ELF-1 (cell line): ENCODE measurements at places on chromosomes 12 and 14.

DNA sequence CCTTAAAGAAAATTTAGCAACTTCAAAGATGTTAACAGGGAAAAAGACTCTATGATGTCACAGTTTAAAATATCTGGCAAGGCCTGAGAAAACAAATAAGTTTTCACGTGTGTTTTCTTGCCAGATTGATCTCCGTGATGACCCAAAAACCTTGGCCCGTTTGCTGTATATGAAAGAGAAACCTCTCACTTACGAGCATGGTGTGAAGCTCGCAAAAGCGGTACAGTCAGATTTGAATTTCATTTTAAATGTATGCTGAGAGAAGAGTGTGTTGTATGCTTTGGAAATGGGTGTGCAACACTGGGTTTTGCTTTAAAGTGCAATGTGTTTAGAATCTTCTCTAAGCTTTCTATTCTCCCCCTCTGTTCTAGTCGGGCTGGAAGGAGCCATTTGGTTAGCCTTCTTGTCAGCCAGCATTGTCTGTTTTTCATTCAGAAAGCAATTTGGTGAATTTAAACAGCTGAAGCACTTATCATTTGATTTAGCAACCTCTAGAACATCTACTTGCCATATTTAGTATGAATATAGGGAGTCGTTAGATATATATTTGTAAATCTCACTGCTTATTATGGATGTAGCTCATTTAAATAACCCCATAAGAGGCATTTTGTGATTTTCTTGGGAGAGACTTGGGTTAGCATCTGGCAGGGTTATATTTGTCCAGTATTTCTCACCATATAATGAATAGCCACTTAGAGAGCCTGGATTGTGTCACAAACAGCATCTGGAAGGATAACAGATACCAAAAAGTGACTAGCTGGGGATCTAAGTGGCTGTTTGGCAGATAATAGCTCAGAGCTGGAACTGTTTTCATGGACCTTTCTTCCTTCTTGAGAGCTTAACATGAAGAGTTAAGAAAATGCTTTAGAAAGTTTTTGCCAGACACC is 35.5 kb downstream of the GPHB5 start:
- DNase-seq, result peak; percentile 17

GRCh38 chr12:116074686-116075085 is 202.8 kb downstream of the MED13L start:
- DNase-seq, result no peak

DNA sequence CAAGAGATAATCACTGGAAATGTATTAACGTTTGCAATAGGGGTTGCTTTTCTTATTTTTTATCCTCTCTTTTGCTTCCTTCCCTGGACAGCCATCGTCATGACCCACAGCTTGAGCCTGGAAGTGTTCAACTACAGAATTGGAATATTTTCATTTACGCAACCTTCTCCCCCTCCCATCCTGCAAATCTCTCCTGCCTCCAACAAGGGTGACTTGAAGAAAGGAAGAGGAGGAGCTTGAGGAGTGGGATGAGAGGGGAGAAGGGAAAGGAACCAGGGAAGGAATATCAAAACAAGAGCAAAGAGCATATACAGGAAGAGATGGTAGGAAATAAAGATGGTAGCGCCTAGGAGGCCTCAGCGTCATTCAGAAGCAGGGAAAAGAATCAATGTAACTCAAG is 1.6 kb upstream of the MANSC4 start:
- no peak for DNase-seq

DNA sequence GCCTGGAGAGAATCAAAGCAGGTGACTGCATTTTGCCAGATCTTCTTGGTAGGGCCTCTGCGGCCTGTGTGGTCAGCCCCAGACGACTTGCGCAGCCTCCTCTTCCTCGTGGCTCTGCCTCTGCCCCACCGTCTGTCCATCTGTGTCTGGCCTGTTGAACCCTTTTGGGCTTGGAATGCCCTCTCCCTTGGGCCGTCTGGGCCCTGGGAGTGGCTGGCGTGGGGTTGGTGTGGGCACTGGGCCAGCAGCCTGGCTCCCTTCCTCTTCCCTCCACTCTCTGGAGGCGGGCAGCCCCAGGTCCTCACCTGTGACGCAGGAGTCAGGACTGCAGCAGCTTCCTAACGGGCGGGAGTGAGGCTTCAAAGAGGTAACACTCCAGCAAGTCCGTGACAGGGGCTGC is 9.7 kb upstream of the CCDC197 start:
- peak; percentile 18 for DNase-seq

GRCh38 chr12:26122061-26122680 is 2.7 kb downstream of the BHLHE41 start:
- peak; percentile 28 for DNase-seq

- DNase-seq, result no peak
These were observed 593 bp upstream of the PA2G4 start for GRCh38 chr12:56103823-56104108.

- peak; percentile 64 for DNase-seq
These were observed 104.6 kb downstream of the GALC start for GRCh38 chr14:87888136-87888999.

DNA sequence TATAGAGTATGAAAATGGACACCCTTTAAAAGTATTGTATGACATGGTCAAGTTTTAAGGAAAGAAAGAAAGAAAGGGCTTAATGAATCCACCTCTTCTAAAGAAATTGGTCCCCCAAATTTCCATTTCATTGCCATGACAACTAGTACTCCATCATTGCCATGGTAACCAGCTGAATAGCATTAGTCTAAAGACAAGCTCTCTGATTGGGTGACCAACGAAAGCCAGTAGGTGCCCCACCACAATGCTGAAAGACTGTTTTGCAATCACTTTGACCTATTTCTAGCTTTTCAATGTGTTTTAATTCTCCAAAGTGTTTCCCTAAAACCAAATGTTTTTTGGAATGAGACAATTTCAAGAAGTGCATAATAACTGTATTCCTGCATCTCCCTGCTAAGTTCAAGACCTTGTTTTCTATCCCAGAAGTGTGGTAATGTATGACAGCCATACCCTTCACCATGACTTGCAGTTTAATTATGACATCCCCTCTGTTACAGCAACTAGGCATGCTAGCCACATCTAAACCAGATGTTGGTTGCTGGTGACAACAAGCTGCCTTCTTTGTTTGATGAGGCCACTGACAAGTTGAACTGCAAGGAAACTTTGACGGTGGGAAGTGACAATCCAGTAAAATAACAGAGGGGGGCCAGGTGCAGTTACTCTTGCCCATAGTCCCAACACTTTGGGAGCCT is 46.7 kb downstream of the KICS2 start:
- DNase-seq, result no peak

DNA sequence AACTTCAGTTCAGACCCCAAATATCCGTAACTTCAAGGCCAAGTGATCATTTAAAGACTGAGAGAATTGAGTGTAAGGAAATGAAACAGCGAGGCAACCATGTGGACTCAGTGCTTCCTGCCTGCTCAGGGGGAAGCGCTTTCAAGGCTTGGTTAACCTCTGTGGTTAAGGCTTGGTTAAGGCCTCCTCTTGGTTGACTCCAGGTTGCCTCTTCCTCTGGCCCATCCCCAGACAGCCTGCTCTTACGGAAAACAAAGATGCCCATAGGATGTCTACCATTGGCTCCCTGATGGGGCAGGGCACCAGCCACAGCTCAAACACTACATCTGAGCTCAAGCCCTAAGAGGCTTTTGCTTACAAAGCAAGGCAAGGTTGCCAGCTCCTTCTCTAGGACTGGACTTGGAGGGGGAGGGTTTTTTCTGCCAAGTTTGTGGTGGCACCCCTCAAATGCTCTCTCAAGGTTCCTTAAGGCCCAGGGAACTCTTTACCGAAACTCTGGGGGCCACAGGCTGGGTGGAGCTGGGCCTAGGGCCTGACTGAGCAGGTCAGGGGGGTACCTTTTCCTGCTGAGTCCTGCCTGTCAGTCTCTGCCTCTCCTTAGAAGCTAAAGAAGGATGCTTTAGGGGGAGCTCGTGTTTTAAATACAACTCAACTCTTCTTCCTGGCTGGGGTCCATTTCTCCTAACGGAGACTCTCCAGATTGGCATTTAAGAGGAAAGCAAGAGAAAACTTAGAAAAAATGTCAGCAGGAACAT is 13.7 kb downstream of the COL2A1 start:
- DNase-seq, result no peak

DNA sequence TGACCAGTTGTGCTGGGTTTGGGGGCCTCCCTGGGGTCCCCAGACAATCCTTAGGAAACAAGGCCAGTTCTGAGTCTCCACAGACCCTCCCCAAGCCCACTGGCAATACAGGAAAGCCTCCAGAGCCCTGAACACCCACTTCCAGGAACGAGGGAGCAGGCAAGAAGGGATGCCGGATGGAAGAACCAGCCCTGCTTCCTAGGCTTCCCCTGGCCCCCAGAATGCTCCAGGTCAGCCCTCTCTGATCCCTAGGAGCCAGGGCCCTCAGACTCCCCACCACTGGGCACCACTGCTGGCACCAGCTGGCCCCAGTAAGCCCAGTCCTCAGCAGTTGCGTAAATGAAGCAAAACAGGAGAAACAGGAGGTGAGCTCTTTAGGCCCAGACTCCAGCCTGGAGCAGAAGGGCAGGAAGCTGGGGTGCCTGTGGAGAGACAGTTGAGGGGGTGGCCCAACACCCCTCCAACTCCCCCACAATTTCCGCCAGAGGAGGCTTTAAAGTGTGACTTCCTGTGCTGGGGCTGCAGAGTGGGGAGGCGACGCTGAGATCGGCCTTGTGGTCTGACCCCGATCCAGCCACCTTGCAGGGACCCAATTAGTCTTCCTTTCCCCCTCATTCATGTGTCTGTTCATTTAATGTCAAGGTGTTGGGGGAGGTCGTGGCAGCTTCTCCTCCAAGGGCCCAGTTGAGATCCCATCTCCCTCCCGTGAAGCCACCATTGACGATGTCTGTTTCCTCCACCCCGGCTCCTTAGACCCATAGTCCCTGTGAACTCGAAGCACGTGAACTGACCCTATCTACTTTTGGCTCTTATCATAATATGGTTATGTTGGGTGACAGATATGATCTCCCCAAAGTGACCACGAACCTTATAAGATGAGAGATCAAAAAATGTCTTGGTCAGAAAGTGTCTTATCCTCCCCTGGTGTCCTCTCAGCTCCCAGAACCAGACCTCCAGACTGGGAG is 4.7 kb downstream of the TNFRSF1A start:
- DNase-seq, result no peak

- DNase-seq, result no peak
These were observed 38.6 kb upstream of the GNG2 start for GRCh38 chr14:51821822-51822221.
